Omental fat pad (tissue), 4 donors: ENCODE measurements at places on chromosomes 5 and 9. TPM values are rescaled to one million over a fixed set of nuclear protein-coding genes. Genes with fewer than 3 reads are reported as not detected.

Gene BNIP1
- 9.1 TPM for total RNA-seq

Gene BSPRY
- total RNA-seq, result 0.19 TPM

Gene RLN2
- not detected for total RNA-seq

Gene PRRC1
- total RNA-seq, result 41.8 TPM

Gene SLC6A18
- not detected for total RNA-seq

Gene PCDHGA12
- 18.4 TPM for total RNA-seq
